ENCODE measurements at places on chromosomes 2 and 18.

- no peak for DNase-seq
Observed at GRCh38 chr2:237720957-237721356, 77.6 kb upstream of the RBM44 start.

GRCh38 chr2:98815795-98816194 is 84.9 kb upstream of the MGAT4A start:
- DNase-seq, result no peak

DNA sequence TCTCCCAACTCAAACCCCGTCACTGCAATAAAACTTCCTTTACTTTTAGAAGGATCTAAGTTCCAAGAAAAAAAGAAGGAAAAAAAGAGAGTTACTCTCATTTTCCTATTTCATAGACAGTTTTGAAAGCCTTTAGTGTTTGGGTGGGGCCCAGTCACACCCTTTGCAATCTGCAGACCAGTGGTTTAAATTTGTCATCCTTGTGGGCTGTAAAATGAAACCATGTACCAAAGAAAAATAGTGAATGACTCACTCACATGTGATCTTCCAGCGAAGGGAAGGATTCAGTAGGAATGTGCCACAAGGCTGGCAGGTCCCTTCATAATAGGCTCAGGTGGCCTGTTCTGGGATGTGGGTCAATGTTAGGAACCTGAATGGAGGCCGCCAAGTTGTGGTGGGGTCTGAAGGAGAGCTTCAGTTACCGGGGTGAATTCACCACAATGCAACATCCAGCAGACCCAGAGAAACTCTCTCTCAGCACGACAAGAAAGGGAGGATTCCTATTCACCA is 28.3 kb downstream of the ANXA4 start:
- DNase-seq, result peak; percentile 80

GRCh38 chr2:197076652-197077051 is 150.1 kb upstream of the PGAP1 start:
- DNase-seq, result no peak

DNA sequence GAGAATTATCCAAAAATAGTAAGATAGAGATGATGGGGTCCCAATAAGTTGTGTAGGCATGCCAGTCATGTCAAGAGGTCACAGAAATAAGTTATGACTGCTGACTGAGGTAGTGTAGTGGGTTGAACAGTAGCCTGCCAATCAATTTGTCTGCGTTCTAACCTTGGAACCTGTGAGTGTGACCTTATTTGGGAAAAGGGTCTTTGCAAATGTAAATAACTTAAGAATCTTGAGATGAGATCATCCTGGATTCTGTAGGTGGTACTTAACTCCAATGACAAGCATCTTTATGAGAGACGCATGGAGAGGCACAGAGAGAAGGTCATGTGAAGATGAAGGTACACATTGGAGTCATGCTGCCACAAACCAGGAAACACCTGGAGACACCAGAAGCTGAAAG is 31.0 kb downstream of the ACVR1 start:
- DNase-seq, result no peak

DNA sequence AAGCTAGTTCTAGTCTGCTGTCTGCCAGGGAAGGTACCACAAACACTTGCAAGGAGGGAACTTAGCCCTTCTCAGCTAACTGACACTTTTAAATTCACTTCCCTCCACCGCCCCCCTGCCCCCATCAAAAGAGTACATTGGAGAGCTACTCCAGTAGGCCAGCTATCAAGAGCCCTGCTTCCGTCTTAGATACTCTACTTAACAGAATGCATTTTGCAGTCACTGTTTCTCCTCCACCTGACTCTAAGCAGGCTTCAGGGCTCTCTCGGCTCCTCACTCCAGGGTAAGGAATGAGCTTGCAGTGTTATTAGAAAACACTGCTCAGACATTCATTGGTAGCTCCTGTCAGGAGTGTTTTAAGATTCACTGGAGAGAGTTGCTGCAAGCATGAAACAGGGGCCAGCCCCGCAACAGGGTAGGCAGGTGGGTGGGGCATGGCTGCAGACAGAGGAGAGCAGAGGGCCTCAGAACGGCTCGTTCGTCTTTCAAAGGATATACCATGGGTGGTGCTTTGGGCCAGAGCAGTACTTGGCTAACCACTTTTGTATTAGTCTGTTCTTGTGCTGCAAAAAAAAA is 35.3 kb upstream of the PDCL3 start:
- no peak for DNase-seq

- peak; percentile 93 for DNase-seq
Observed at GRCh38 chr2:100902817-100903405, 83.0 kb downstream of the NPAS2 start.

GRCh38 chr2:37885329-37885993 is 39.6 kb upstream of the RMDN2 start:
- no peak for DNase-seq

- DNase-seq, result no peak
Observed at GRCh38 chr18:54888933-54889332, 60.7 kb downstream of the RAB27B start.

Data from Daoy (cell line).